MM.1S (cell line): ENCODE measurements at places on chromosomes 1 and 21.

GRCh38 chr1:37730376-37730775 is 34.5 kb downstream of the EPHA10 start:
- H3K27ac ChIP-seq = no peak overlapping the region
- DNase-seq = no peak
- no peaks in the 10 kb centered on the region for H3K4me1 ChIP-seq

DNA sequence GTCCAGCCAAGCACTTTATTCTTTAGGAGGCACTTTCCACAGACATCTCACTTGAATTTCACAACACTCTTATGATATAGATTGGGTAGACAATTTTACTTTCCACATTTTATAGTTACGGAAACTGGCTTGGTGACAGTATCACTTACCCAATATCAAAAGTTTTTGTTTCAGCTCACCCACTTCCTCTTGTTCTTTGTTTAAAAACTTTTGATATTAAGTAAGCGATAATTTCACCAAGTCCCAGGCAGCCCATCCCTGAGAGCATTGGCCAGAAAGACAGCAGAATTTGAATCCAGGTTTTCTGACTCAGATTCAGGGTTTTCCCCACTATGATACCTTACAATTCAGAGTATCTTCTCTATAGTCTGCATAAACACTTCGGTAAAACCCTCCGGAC is 60.0 kb downstream of the LRIG2 start:
- no peaks in the 10 kb centered on the region for H3K27me3 ChIP-seq
- no peak overlapping the region for H3K4me3 ChIP-seq
- no peaks in the 10 kb centered on the region for H3K36me3 ChIP-seq

- H3K36me3 ChIP-seq = no peaks in the 10 kb centered on the region
- H3K27ac ChIP-seq = no peak overlapping the region
- H3K27me3 ChIP-seq = no peaks in the 10 kb centered on the region
- DNase-seq = no peak
Measured at GRCh38 chr1:233873666-233874065, 30.8 kb upstream of the SLC35F3 start.

GRCh38 chr1:67850611-67851075 is 17.4 kb upstream of the GNG12 start:
- H3K27me3 ChIP-seq = no peaks in the 10 kb centered on the region
- H3K4me3 ChIP-seq = no peak overlapping the region
- H3K27ac ChIP-seq = no peak overlapping the region
- H3K4me1 ChIP-seq = no peaks in the 10 kb centered on the region
- no peaks in the 10 kb centered on the region for H3K36me3 ChIP-seq

DNA sequence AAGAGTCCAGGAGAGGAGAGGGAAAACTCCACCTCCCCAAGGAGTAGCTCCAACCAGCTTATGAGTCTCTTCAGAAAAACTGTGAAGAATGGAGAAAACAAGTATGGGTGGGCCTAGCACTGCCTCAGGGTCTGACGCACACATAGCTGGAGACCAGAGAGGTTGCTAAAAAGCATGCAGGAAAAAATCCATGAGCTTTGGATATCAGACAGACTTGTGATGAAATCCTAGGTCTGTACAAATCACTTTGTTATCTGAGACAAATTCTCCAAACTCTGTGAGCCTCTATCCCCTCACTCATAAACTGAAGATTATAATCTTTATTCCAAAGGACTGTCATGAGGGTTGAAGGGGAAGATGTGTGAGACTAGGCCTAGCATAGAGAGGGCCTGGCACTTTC is 141.5 kb upstream of the FGGY start:
- no peak for DNase-seq
- no peaks in the 10 kb centered on the region for H3K27me3 ChIP-seq
- H3K27ac ChIP-seq = no peak overlapping the region
- no peaks in the 10 kb centered on the region for H3K36me3 ChIP-seq
- peaks cover 11% of the 10 kb centered on the region for H3K4me1 ChIP-seq
- no peak overlapping the region for H3K4me3 ChIP-seq

GRCh38 chr1:10380594-10381275 is 18.1 kb upstream of the PGD start:
- no peak overlapping the region for H3K27ac ChIP-seq
- no peaks in the 10 kb centered on the region for H3K4me1 ChIP-seq
- no peaks in the 10 kb centered on the region for H3K27me3 ChIP-seq
- no peaks in the 10 kb centered on the region for H3K36me3 ChIP-seq
- DNase-seq = no peak

GRCh38 chr1:165598676-165599059 is 32.4 kb upstream of the MGST3 start:
- DNase-seq = no peak
- H3K4me3 ChIP-seq = peak overlapping the region; percentile 81
- no peaks in the 10 kb centered on the region for H3K27me3 ChIP-seq
- H3K27ac ChIP-seq = peak overlapping the region; percentile 43; the same call in 1 of the 2 replicates
- H3K36me3 ChIP-seq = no peaks in the 10 kb centered on the region

- no peak for DNase-seq
- H3K27ac ChIP-seq = no peak overlapping the region
- H3K4me1 ChIP-seq = no peaks in the 10 kb centered on the region
- H3K27me3 ChIP-seq = no peaks in the 10 kb centered on the region
- H3K4me3 ChIP-seq = no peak overlapping the region
Measured at GRCh38 chr1:203554071-203554470, 60.1 kb downstream of the OPTC start.

DNA sequence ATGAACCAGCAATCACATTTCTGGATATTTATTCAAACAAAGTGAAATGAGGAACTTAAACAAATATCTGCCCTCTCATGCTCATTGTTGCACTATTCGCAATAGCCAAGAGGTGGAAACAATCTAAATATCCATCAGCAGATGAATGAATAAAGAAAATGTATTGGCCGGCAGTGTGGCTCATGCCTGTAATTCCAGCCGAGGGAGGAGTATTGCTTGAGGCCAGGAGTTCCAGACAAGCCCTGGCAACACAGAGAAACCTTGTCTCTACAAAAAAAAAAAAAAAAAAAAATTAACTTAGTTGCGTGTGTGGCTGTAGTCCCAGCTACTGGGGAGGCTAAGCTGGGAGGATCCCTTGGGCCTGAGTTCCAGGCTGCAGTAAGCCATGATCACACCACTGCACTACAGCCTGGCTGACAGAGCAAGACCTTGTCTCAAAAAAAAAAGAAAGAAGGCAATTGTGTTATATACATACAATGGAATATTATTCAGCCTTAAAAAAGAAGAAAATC is 191.4 kb downstream of the AKT3 start:
- H3K36me3 ChIP-seq = no peaks in the 10 kb centered on the region; the same call in 1 of the 2 replicates
- no peak overlapping the region for H3K27ac ChIP-seq
- DNase-seq = no peak
- H3K4me3 ChIP-seq = no peak overlapping the region
- no peaks in the 10 kb centered on the region for H3K27me3 ChIP-seq

GRCh38 chr1:18646786-18647410 is 16.3 kb downstream of the PAX7 start:
- no peak overlapping the region for H3K27ac ChIP-seq
- H3K4me1 ChIP-seq = no peaks in the 10 kb centered on the region
- peaks cover 92% of the 10 kb centered on the region for H3K27me3 ChIP-seq

- no peak for DNase-seq
- H3K36me3 ChIP-seq = no peaks in the 10 kb centered on the region
- no peak overlapping the region for H3K27ac ChIP-seq
- no peaks in the 10 kb centered on the region for H3K4me1 ChIP-seq
- H3K27me3 ChIP-seq = no peaks in the 10 kb centered on the region
- H3K4me3 ChIP-seq = no peak overlapping the region
Measured at GRCh38 chr1:14236097-14236496, 362.4 kb upstream of the KAZN start.

DNA sequence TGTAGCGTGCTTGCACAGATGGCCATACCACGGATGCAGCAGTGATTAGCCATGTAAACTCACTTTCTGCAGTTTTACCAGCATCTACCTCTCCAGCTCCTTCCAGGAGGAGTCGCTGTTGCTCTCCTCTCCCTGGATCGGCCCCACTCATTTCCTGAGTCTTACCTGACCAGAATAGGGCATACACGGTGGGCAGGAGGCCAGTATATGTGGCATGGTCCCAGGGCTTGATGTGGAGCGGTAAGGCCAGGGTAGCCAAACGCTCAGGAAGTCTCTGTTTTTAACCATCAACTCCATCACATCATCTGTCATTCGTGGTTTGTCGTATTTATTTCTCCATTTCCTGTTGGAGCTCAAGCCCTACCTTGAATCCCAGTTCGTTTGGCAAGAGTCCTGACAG is 163.4 kb upstream of the USP24 start:
- peaks cover 5% of the 10 kb centered on the region; the same call in 1 of the 2 replicates for H3K4me1 ChIP-seq
- H3K4me3 ChIP-seq = no peak overlapping the region
